ENCODE measurements at places on chromosomes 5 and 9. TPM values are rescaled to one million over a fixed set of nuclear protein-coding genes. Genes with fewer than 3 reads are reported as not detected.

Gene PHYHD1
- polyA plus RNA-seq = 1.0 TPM

Gene BTNL3
- polyA plus RNA-seq = not detected

Gene KCNV2
- polyA plus RNA-seq = not detected

Gene GFI1B
- polyA plus RNA-seq = 0.74 TPM

Gene SOHLH1
- polyA plus RNA-seq = not detected

Gene C9orf153
- 0.14 TPM for polyA plus RNA-seq

Gene MARCOL
- not detected for polyA plus RNA-seq

Gene SEMA5A
- polyA plus RNA-seq = not detected

Gene GDF9
- polyA plus RNA-seq = not detected

Data from IgD-negative memory B cell (primary cell).